ENCODE measurements at places on chromosomes 7 and 10.

DNA sequence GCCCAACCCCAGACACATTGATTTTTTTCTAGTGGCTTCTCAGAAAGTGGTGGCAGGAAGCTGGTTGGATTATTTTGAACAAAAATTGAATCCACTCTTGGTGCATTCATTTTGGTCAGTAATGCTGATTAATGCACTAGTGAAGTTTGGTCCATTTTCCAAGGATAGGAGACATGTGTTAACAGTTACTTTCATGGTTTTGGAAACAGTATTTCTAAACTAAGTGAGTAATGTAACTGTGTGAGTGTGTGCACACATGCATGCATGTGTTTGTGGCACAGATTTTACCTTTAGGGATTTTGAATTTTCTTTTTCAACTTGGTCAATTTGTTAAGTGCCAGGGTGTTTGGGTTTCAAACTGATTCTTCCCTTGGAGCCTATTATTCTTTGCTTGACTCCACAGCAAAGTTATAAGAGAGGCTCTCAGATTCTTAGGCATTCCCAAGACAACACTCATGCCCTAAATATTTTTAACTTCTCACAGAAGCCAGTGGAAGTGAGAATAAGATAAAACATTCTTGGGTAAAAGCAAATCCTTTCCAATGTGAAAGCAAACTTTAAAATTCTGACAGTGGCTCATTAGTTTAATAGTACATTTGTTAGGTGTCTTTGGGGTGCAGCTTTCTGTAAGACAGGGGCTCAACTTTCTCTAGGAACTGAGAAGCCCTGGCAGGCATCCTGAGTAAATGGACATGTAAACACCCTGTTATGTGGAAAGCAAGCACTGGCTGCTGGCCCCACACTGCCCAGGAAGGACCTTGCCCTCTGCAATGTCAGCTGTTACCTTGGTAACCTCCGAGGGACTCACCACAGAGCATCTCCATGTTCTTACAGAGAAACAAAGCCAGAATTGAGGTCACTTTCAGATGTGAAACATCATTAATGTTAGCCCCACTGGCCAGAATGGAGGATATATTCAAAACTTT lies 68.4 kb downstream of the ASAH2B start:
- no peak for DNase-seq

DNA sequence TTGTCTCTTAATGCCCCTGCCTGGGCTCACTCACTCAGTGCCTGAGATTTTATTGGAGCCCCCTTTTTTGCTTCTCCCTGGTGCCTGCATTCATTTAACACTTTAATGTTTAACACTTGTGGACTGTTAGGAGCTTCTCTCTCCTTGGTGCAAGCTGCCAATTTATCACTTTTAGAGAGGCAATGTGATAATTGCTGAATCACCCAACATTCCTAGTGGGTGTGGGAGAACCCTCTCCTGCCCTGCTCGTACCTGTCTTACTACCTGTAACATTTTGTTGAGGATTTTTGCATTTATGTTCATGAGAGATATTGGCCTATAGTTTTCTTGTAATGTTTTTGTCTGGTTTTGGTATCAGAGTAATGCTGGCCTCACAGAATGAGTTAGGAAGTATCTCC lies 13.2 kb downstream of the STAM start:
- no peak for DNase-seq

DNA sequence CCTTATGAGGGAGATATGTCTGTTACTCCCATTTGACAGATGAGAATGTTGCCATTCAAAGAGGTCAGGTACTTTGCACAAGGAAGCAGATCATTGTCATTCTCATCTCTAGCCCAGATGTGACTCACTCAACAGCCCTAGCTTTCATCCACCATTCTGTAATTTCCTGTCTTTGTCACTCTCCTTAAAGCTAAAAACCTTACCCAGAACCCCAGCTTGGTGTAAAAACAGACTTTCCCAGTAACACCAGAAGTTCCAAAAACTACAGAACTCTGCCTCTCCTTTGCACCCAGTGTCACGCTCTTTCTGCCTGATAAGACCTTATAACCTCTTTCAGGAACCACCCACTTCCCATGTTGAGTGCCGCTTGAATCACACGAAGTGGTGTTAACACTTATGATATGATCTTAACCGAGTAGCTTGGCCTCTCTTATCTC lies 89.1 kb upstream of the SP4 start:
- no peak for DNase-seq

DNA sequence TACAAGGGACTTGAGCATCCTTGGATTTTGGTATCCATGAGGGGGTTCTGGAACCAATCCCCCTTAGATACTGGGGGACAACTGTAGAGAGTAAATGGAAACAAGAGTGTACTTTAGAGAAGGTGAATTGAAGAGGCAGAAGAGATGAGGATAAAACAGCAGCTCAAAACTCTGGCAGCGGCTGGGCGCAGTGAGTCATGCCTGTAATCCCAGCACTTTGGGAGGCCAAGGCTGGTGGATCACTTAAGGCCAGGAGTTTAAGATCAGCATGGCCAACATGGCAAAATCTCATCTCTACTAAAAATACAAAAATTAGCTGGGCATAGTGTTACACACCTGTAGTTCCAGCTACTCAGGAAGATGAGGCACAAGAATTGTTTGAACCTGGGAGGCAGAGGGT lies 218.7 kb downstream of the GALNT17 start:
- DNase-seq = no peak

GRCh38 chr7:4246536-4246935 lies 435.6 kb upstream of the FOXK1 start:
- DNase-seq = no peak

- DNase-seq = no peak
Measured at GRCh38 chr7:25385506-25386136, 157.3 kb upstream of the NPVF start.

DNA sequence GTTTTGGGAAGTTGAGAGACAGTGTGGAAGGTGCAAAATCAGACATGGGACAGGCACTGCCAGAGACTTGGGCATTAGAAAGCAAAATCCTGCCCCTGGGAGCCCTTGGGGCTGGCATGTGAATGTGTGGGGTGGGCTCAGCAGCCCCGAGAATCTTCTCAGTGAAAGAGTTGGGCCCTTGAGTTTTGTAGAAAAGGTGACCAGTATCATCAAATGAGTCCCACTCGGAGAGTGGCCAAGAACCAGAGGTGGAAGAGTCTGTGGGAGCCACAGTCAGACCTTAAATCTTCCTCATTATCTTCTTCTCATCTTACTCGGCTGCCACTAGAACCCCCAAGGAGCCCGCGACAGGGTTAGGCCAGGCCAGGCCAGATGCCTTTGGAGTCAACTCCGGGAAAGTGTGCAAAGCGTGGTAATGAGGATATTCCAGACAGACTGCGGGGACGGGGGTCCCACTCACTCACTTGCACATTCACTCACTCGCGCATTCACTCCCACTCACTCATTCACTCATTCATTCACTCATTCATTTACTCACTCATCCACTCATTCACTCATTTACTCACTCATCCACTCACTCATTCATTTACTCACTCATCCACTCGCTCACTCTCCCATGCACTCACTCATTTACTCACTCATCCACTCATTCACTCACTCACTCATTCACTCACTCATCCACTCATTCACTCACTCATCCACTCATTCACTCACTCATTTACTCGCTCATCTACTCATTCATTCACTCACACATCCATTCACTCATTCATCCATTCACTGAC lies 74.9 kb downstream of the CARD11 start:
- no peak for DNase-seq

GRCh38 chr10:44984671-44985101 lies 6.1 kb upstream of the DEPP1 start:
- DNase-seq = no peak

- DNase-seq = no peak
Measured at GRCh38 chr10:60162631-60163030, 227.0 kb downstream of the ANK3 start.

- no peak for DNase-seq
Measured at GRCh38 chr10:24874133-24874532, 78.3 kb downstream of the PRTFDC1 start.

GRCh38 chr7:74044366-74045350 lies 16.7 kb downstream of the ELN start:
- DNase-seq = no peak

- DNase-seq = no peak
Measured at GRCh38 chr10:79107736-79108264, 39.0 kb downstream of the ZMIZ1 start.

- DNase-seq = no peak
Measured at GRCh38 chr10:58741673-58742072, 229.0 kb downstream of the BICC1 start.

GRCh38 chr10:75012471-75012870 lies 99.0 kb upstream of the SAMD8 start:
- no peak for DNase-seq

Measured in Peyer's patch (tissue), 4 donors.